Substantia nigra (tissue), 51 donors: ENCODE measurements at places on chromosomes 12 and 14.

- DNase-seq, result no peak
Measured at GRCh38 chr14:28635387-28635786, 131.2 kb upstream of the FOXG1 start.

- DNase-seq, result no peak
Measured at GRCh38 chr12:106018286-106018685, 120.5 kb downstream of the NUAK1 start.

DNA sequence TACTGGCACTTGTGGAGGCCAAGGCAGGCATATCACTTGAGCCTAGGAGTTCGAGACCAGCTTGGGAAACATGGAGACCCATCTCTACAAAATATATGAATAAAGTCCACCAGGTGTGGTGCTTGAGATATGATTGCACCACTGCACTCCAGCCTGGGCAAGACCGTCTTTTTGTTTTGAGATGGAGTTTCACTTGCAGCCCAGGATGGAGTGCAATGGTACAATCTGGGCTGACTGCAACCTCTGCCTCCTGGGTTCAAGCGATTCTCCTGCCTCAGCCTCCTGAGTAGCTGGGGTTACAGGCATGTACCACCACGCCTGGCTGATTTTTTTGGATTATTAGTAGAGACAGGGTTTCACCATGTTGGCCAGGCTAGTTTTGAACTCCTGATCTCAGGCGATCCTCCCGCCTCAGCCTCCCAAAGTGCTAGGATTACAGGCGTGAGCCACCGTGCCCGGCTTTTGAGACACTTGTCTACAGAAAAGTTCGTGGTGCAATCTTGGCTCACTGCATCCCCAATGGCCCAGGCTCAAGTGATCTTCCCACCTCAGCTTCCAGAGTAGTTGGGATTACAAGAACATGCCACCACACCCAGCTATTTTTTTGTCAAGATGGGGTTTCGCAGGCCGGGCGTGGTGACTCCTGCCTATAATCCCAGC, 16.3 kb upstream of the ATP5F1B start:
- DNase-seq, result no peak

DNA sequence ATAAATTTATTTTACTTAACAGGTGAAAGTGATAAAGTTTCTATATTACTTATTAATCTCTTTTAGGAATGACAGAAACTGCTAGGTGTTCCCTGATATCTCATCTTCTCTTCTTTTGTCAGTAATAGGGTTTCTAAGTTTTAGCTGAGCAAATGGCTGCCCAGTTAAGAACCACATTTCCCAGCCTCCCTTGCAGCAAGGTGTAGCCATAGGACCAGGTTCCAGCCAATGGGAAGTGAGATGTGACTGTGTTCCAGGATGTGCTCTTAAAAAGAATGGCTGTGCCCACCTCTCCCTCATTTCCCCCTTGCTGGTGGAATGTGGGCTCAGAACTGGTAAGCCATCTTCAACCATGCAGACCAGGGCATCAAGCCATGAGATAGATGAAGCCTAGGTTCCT, 165.6 kb downstream of the HELB start:
- no peak for DNase-seq

GRCh38 chr12:92193063-92193462, 47.4 kb upstream of the BTG1 start:
- DNase-seq, result no peak
